ENCODE measurements at places on chromosomes 11 and 22.

GRCh38 chr11:15673408-15673831 is 558.7 kb downstream of the INSC start:
- DNase-seq = no peak

- DNase-seq = no peak
Observed at GRCh38 chr11:108198833-108199232, 23.6 kb downstream of the NPAT start.

DNA sequence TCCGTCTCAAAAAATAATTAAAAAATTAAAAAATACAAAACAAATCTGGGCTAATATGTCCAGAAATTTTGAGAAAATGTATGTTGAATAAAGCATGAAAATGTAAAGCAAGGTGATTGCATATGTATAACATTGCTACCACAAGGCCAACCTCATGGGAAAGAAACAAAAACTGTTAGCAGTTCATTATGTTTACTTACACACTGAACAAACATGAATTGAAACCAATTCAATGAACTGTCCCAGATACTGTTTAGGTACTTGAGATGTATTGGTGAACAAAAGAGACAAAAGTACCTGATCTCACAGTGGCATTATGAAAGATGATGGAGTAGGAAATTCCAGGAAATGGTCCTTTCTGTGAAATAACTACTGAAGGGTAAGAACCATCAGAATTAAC is 43.8 kb upstream of the IGLL5 start:
- no peak for DNase-seq

GRCh38 chr11:30586251-30587144 is at the start of gene MPPED2:
TSS of gene MPPED2 (minus strand) at chr11:30586353. CDS start at chr11:30580373, 5,980 bp downstream.
- peak; percentile 24 for DNase-seq

DNA sequence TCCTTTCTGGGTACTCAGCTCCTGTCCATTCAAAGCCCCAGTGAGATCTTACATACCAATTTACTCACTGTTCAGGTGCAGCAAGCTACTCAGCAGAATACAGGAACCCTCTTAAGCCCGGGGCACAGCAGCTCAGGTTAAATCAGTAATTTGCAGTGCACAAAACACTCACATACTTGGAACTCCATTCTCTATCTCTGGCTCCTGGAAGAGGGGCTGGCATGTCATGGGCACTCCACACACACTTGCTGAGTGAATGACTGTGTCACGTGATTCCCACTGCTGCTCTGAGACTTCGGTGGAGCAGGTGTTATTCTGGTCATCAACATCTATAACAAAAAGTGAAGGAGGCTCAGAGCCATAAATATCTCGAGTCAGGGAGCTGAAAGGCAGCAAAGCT is 157.3 kb upstream of the BDNF start:
- no peak for DNase-seq

GRCh38 chr11:24373516-24373915 is 123.3 kb upstream of the LUZP2 start:
- no peak for DNase-seq

GRCh38 chr22:34105461-34106062 is 185.3 kb upstream of the LARGE1 start:
- no peak for DNase-seq

DNA sequence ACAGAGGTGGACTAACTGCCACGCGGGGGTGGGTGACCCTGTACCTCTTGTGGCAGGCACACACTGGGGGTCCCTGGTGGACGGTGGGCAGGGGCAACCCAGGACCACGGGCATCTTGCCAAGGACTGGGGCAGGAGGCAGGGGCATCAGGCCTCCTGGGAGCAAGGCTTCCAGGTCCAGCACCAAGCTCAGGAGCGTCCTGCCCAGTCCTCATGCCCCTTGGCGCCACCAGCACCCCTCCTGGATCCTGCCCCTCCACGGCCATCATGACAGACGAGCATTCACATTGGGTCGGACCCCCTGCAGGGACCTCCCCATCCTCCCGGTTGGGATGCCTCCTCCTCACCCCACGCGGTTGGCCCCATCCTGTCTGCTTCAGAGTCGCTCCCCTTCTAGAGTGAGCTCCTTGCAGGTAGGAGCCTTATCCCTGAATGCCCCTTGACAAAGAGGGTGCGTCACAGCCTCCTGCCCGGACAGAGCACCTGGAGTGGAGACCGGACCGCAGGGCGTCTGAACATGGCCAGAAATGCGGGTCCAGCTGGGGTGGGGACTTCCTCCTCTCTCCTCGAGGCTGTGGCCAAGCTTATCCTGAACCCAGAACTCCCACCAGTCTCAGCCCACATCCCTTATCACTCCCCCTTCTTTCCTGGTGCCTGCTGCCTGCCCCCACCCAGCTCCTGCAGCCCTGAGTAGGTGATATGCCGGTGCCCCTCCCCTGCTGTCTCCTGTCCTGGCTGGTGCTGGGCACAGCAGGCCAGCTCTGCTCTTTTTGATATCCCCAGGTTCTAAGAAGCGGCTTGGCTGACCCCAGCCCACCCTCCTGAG is 40.3 kb downstream of the IGF2 start:
- no peak for DNase-seq

- no peak for DNase-seq
Observed at GRCh38 chr11:71209181-71209580, 43.2 kb downstream of the SHANK2 start.

DNA sequence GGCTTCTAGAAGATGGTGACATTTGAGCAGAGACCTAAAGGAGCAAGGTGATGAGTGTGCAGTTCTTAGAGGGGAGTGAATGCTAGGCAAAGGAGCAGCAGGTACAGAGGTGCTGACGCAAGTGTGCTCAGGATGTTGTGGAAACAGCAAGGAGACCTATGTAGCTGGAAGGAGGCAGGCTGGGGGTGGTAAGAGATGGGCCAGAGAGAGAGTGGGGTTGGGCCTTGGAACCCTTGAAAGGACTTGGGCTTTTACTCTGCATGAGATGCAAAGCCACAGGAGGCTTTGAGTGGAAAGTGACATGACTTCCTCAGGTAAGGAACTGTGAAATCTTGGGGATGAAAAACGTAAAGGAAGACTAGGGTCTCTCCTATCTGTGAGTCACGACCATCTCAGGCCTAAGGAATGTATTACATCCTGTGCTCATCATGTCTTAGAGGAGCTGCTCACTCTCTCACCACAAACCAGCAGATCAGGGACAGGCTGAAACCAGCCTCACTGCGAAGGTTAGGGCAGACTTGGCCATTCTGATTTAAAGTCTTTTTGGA is 65.4 kb downstream of the MICAL2 start:
- DNase-seq = no peak
